ENCODE measurements at places on chromosomes 11 and 22. TPM values are rescaled to one million over a fixed set of nuclear protein-coding genes. Genes with fewer than 3 reads are reported as not detected.

Gene TOM1
- 72.5 TPM for total RNA-seq

GRCh38 chr11:109512680-109513079, 90.7 kb downstream of the C11orf87 start:
- DNase-seq = no peak

- no peak for DNase-seq
These were observed 44.6 kb upstream of the PPARA start for GRCh38 chr22:46105494-46106278.

GRCh38 chr22:27472975-27473374, 328.6 kb downstream of the MN1 start:
- no peak for DNase-seq

DNA sequence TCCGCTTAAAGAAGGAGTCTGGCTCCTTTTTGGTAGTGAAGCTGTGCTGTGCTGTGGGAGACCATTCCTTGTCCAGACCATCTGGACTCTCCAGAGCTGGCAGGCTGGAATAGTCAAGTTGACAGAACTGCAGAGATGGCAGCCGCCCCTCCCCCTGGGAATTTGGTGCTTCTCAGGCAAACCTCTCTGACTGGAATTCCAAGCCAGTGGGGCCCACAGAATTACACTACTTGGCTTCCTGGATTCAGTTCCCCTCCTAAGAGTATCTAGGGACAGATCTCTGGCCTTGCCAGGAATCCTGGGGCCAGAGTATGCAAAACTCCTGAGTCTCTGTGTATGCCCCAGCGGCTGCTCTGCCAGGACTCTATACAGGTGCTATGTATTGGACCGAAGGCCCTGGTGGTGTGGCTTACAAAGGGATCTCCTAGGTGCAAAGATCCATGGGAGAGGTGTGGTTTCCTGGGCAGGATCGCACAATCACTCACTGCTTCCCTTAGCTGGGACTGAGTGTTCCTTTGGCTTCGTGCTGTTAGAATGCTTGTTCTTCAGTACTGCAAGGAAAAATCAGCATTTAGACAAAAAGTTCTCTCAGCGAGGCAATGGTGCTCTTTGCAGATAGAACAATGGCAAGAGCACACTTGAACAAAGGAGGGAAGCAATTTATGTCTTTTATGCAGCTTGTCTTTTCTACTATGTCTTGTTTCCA, 86.8 kb downstream of the PRMT3 start:
- peak; percentile 20 for DNase-seq

GRCh38 chr11:126722956-126723664, 277.5 kb downstream of the KIRREL3 start:
- no peak for DNase-seq

DNA sequence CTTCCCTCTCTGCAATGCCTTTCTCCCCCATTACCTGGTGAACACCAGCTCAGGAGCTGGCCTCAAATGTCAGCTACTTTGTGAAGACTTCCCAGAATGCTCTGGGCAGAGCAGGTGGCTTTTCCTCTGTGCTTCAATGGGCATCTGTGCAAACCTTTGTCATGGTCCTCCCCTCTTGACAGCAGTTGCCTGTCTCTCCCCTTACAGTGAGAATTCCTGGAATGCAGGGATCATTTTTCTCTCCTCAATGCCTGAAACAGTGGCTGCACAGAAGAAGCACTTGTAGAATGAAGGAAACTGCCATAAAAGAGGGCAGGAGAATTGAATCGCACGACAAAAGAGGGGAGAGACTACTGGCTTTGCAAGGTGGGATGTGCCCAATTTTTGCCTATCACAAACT, 92.8 kb upstream of the NARS2 start:
- no peak for DNase-seq

Gene UCP2
- total RNA-seq = 17.8 TPM

DNA sequence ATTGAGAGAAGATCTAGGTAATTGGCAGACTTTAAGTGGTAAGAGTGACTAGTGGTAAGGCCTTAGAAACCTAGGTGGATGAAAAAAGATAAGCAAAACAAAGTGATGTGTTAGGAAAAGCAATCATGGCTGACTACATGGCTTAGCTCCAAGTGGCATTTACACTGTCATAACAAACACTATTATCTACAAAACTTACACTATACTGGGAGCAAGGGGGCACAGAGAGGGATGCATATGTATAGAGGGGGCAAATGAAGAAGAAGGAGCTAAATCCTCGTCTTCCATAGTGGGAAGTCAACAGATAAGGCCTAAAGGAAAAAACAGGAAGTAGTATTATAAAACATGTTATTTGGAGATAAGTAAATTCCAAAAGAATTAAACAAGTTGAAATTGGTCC, 32.5 kb downstream of the ADORA2A start:
- no peak for DNase-seq

Gene WBP2NL
- total RNA-seq = 0.18 TPM

Gene TRIM48
- not detected for total RNA-seq

Gene GNAZ
- 2.2 TPM for total RNA-seq

- peak; percentile 76 for DNase-seq
These were observed 4.1 kb upstream of the SAC3D1 start for GRCh38 chr11:65036931-65037330.

DNA sequence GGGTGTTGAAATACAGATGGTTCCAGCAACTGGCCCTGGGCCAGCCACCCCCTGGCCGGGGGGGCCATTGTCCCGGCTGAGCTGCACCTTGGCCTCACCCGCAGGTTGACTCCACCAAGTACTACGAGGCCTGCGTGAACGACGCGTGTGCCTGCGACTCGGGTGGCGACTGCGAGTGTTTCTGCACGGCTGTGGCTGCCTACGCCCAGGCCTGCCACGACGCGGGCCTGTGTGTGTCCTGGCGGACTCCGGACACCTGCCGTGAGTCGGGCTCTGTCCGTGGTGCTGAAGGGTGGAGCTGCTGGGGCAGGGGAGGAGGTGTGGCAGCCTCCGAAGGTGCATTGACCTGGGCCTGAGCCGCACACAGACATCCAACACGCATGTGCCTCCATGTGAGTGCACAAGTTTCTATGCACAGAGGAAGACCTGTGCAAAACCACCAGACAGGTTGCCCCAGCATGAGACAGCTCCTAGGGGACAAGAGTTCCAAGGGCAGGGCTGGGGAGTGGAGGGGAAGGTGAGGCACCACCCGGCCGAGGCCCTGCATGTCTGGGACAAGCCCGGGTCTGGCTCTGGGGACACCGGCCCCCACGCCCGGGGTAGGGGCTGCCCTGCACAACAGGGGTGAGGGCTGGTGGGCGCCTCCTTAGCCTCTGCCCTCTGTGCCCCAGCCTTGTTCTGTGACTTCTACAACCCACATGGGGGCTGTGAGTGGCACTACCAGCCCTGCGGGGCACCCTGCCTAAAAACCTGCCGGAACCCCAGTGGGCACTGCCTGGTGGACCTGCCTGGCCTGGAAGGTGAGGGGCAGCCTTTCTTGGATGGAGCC, 16.1 kb downstream of the MUC5B start:
- DNase-seq = no peak

DNA sequence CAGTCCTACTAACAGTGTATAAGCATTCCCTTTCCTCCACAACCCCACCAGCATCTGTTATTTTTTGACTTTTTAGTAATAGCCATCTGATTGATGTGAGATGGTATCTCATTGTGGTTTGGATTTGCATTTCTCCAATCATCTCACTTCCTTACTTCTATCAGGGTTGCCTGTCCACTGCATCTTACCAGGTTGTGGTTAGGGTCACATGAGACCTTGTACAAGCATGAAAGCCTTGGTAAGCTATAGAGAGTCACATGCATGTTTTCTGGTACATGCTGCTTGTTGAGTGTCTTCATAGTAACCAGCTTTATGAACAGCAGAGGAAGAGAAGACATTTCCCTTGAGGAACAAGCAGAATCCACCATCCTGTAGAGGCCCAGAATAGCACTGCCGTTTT, 102.9 kb upstream of the PAX6 start:
- no peak for DNase-seq

Gene PRRG4
- total RNA-seq = 0.24 TPM

Gene RABL2B
- total RNA-seq = 8.1 TPM

DNA sequence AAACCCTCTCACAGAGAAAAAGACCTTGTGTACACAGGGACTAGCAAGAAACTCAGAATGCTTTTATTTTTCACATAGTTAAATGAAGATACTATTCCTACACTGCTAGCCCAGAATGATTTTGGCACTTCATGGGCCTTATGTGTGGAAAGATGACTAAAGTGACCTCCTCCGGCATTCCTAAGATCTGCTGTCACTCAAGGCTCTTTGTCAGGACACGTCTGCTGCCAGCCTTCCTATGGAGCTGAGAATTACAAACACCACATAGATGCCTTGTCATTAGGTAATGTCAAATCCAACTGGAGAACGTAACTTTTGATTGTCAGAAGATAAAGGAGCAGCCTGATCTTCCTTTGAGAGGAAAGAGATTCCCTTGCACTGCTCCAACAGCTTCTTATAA, 249.1 kb downstream of the FAT3 start:
- no peak for DNase-seq

GRCh38 chr22:28410050-28410816, 269.4 kb downstream of the TTC28 start:
- no peak for DNase-seq

- DNase-seq = no peak
These were observed 38.8 kb upstream of the CHRNA10 start for GRCh38 chr11:3709977-3710376.

Gene TIGD3
- total RNA-seq = 0.87 TPM

Gene LGALS1
- 1,550 TPM for total RNA-seq

GRCh38 chr11:2885017-2885677, 428 bp downstream of the CDKN1C start:
- DNase-seq = peak; percentile 52

Gene SCUBE2
- total RNA-seq = 2.8 TPM

- DNase-seq = no peak
These were observed 1.8 kb downstream of the BCL9L start for GRCh38 chr11:118923721-118924587.

- no peak for DNase-seq
These were observed 19.6 kb upstream of the TBCEL start for GRCh38 chr11:121004206-121004840.

GRCh38 chr11:67668192-67668551, 6.3 kb downstream of the ALDH3B2 start:
- DNase-seq = no peak

- DNase-seq = no peak
These were observed 9.5 kb downstream of the JAML start for GRCh38 chr11:118215262-118215661.

Gene SLC22A8
- total RNA-seq = not detected

Gene C11orf21
- total RNA-seq = 56.2 TPM

GRCh38 chr22:19929586-19930550, 11.7 kb upstream of the COMT start:
- DNase-seq = no peak

- no peak for DNase-seq
These were observed 450.0 kb downstream of the NELL1 start for GRCh38 chr11:21119411-21119810.

Gene KCTD14
- total RNA-seq = 0.53 TPM

GRCh38 chr11:47186076-47186699, at the start of gene PACSIN3:
Gene PACSIN3, minus strand, starts transcription at chr11:47186434. Its CDS starts 3,707 bp downstream, at chr11:47182727.
- peak; percentile 71 for DNase-seq

All from heart right ventricle (tissue), 16 donors.